Body of pancreas (tissue), 4 donors: ENCODE measurements at places on chromosomes 2 and 18. TPM values are rescaled to one million over a fixed set of nuclear protein-coding genes. Genes with fewer than 3 reads are reported as not detected.

The LINC00305 gene
- not detected for total RNA-seq

The STARD6 gene
- not detected for total RNA-seq

The GLI2 gene
- total RNA-seq: 1.3 TPM

The NT5DC4 gene
- not detected for total RNA-seq

The TTLL4 gene
- total RNA-seq: 31.3 TPM
